Aorta (tissue), 5 donors: ENCODE measurements at places on chromosomes 7 and 10. TPM values are rescaled to one million over a fixed set of nuclear protein-coding genes. Genes with fewer than 3 reads are reported as not detected.
A peak's percentile ranks its signal among the peaks of the same experiment; 100 is the strongest.

- DNase-seq: no peak
- H3K36me3 ChIP-seq: no peaks in the 10 kb centered on the region
- H3K4me1 ChIP-seq: peaks cover 3% of the 10 kb centered on the region
- H3K27ac ChIP-seq: no peak overlapping the region
- no peaks in the 10 kb centered on the region for H3K27me3 ChIP-seq
Measured at GRCh38 chr7:131288450-131288849, 39.2 kb upstream of the MKLN1 start.

DNA sequence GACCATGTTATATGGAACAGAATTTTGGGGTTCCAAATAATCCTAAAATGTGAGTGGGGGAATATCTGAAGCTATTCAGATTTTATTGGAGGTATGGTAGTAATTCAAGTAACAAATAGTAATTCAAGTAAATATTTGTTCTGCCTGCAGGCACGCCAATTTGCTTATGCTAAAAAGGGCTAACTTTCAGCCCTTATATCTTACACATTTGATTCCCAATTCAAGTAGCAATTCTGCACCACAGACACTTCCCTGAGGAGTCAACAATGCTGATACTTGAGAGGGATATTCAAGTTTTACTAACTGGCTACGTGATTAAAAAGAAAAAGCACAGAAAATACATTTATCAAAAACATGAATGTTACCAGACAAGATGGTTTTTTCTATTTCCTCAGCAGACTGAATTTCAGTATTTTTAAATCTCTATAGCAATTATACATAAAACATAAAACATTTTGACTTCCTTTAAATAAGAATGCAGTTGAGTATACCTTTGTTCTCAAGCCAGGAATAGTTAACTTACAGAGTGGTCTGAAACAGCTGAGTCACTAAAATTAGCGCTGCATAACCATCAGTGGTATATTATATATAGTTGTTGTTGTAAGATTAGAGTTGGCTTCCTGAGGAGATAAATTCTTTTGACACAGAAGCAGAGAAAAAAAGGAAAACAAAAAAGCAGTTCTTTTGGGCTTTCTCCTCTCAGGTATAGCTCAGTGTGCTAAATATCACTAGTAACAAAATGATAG is 33.9 kb downstream of the MTPN start:
- no peaks in the 10 kb centered on the region for H3K36me3 ChIP-seq
- H3K4me1 ChIP-seq: no peaks in the 10 kb centered on the region
- H3K27me3 ChIP-seq: no peaks in the 10 kb centered on the region
- H3K27ac ChIP-seq: no peak overlapping the region
- no peak overlapping the region for H3K4me3 ChIP-seq

- no peaks in the 10 kb centered on the region for H3K36me3 ChIP-seq
- no peak for DNase-seq
- H3K27ac ChIP-seq: no peak overlapping the region
- H3K27me3 ChIP-seq: no peaks in the 10 kb centered on the region
- H3K4me3 ChIP-seq: no peak overlapping the region
- no peaks in the 10 kb centered on the region for H3K4me1 ChIP-seq
Measured at GRCh38 chr7:105213611-105214010, 175.1 kb downstream of the SRPK2 start.

DNA sequence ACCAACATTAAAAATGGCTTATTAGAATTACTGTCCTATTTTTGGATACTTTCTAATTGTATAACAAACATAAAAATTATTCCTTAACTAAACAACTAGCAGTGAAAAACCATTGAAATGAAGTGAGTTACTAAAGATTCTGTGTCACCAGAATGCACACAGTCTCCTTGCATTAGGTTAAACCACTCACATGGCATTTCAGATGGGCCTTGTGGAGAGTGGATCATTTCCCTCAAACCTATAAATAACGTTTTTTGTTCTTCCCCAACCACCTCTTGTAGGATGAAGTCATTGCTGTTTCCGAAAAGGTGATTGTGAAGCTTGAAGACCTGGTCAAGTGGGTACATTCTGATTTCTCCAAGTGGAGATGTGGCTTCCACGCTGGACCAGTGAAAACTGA is 38.4 kb downstream of the ARID5B start:
- peaks cover 2% of the 10 kb centered on the region for H3K4me1 ChIP-seq
- no peaks in the 10 kb centered on the region for H3K27me3 ChIP-seq
- DNase-seq: no peak
- H3K27ac ChIP-seq: peak overlapping the region; percentile 81

DNA sequence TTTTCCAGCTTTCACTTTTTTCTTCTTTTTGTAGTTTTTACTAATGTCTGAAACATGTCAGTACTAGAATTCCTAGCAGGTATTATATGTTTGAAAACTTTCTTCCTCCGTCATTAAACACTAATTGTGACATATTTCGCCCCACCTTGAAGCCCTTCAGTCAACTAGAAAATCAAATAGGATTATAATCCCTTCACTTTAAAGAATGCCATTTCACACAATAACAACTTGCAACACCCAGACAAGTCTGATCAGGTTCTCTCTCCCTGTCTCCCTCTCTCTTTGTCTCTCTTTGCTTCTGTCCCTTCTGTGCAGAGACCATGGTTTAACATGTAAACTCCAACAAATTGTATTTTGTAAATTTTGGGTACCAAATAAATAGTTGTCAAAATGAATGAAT is 373.5 kb downstream of the SEMA3D start:
- no peak overlapping the region for H3K27ac ChIP-seq
- H3K36me3 ChIP-seq: no peaks in the 10 kb centered on the region
- no peaks in the 10 kb centered on the region for H3K4me1 ChIP-seq
- DNase-seq: no peak

GRCh38 chr10:88281592-88282347 is 301.3 kb downstream of the RNLS start:
- no peaks in the 10 kb centered on the region for H3K4me1 ChIP-seq
- no peaks in the 10 kb centered on the region for H3K36me3 ChIP-seq
- H3K27me3 ChIP-seq: no peaks in the 10 kb centered on the region
- H3K4me3 ChIP-seq: no peak overlapping the region
- DNase-seq: no peak
- no peak overlapping the region for H3K27ac ChIP-seq

The METTL2B gene
- 23.8 TPM for total RNA-seq

- peak overlapping the region; percentile 44 for H3K4me3 ChIP-seq
- no peak overlapping the region for H3K27ac ChIP-seq
- no peaks in the 10 kb centered on the region for H3K36me3 ChIP-seq
- H3K4me1 ChIP-seq: no peaks in the 10 kb centered on the region
- DNase-seq: peak; percentile 85
Measured at GRCh38 chr10:79347894-79348639, 798 bp downstream of the PPIF start.

GRCh38 chr10:33193701-33194521 is 140.6 kb downstream of the NRP1 start:
- H3K4me1 ChIP-seq: peaks cover 4% of the 10 kb centered on the region
- no peaks in the 10 kb centered on the region for H3K27me3 ChIP-seq
- no peak overlapping the region for H3K27ac ChIP-seq
- no peaks in the 10 kb centered on the region for H3K36me3 ChIP-seq

GRCh38 chr10:104139221-104139620 is 17.2 kb downstream of the SFR1 start:
- H3K27me3 ChIP-seq: no peaks in the 10 kb centered on the region
- DNase-seq: no peak
- no peak overlapping the region for H3K4me3 ChIP-seq
- no peak overlapping the region for H3K27ac ChIP-seq

DNA sequence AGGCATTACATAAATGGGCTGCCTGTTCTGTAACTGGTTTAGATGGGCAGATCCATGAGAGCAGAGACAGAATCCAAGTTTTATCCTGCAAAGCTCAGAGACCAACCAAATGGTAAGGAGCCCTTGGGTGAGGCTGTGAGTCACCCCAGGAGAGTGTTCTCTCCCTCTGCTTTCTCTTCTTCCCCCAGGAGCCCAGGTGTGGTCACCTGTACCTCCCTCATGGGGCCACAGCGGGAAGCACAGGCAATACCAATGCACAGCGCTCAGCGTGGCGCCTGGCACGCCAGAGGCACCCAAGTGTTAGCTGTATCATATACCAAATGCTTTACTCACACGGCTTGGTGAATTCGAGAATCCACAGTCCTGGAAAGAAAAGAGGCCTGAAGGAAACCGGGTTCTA is 39.4 kb downstream of the CTBP2 start:
- H3K27me3 ChIP-seq: no peaks in the 10 kb centered on the region
- peaks cover 13% of the 10 kb centered on the region for H3K4me1 ChIP-seq
- peak; percentile 57 for DNase-seq
- H3K36me3 ChIP-seq: no peaks in the 10 kb centered on the region
- H3K4me3 ChIP-seq: no peak overlapping the region
- H3K27ac ChIP-seq: no peak overlapping the region

DNA sequence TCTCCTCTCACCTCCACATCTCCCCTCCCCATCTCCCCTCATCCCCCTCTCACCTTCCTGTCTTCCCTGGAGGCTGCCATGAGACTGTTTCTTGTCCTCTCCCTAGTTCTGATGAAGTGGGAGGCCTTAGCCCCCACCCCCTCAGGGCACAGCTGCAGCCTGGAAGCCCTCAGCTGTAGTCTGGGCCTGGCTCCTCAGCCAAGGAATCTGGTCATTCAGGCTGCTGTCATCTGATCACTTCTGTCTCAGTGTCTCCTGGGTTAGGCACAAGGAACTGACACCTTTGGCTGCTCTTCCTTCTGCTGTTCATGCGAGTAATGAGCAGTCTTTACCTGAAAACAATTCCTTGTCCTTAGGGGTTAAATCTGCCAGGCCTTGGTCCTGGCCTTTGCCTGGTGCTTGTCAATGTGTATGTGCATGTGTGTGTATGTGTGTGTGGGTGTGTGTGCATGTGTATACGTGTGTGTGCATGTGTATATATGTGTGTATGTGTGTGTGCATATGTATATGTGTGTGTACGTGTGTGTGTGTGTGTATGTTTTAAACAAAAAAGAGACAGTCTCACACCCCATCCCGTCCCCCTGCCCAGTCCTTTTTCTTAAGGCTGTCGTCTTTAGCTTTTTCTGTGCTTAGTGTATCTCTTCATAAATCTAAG is 153.5 kb upstream of the TMEM72 start:
- no peaks in the 10 kb centered on the region for H3K36me3 ChIP-seq
- no peaks in the 10 kb centered on the region for H3K27me3 ChIP-seq
- DNase-seq: no peak
- no peak overlapping the region for H3K4me3 ChIP-seq

DNA sequence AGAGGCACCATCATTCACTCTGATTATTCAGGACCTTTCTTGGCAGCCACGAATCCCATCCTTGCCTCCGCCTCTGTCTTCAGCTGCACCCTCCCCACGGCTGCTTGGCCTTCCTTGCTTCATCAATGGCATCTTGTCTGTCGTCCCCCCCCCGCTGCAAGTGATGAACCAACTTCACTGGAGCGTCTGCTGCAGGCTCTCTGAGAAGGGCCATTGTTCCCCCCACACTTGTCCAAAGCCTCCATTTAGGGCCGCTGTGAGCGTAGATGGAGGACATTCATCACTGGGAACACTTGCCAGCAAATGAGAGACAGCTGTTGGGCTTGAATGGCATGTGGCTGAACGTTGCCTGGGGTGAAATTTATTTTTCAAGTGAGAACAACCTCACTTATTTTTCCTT is 20.1 kb downstream of the AFAP1L2 start:
- no peak for DNase-seq
- H3K27me3 ChIP-seq: no peaks in the 10 kb centered on the region
- H3K4me3 ChIP-seq: no peak overlapping the region
- H3K27ac ChIP-seq: no peak overlapping the region

The CCT6A gene
- 82.8 TPM for total RNA-seq
